ENCODE measurements at places on chromosomes 11 and 22.

- DNase-seq, result no peak
These were observed 2.7 kb upstream of the RAG1 start for GRCh38 chr11:36565031-36565610.

- DNase-seq, result no peak
These were observed 30.4 kb upstream of the TRIM29 start for GRCh38 chr11:120168108-120168959.

- DNase-seq, result peak; percentile 11
These were observed 7.2 kb downstream of the TMEM86A start for GRCh38 chr11:18705651-18706281.

DNA sequence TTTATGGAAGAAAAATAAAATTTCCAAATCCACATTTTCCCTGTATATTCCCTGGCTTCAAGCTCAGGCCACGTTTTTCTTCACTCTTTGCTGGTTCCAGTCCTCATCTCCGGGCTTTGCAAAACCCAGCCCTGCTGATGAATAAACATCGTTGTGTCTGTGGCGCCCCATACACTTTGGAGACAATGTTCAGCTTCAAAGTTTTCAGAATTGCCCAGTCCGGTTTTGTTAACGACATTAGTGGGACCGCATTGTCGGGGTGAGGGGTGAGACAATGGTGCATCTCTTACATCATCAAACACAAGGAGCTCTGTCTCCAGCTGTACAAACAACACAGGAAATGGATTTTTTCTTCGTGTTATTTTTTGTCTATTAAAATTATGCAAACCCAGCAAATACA is 53.4 kb upstream of the HTATIP2 start:
- DNase-seq, result peak; percentile 57

GRCh38 chr22:17969701-17970113 is 54.7 kb downstream of the MICAL3 start:
- no peak for DNase-seq

- no peak for DNase-seq
These were observed 251.6 kb downstream of the ETS1 start for GRCh38 chr11:128335729-128336128.

- DNase-seq, result no peak
These were observed 40.5 kb downstream of the TPCN2 start for GRCh38 chr11:69089258-69089657.

DNA sequence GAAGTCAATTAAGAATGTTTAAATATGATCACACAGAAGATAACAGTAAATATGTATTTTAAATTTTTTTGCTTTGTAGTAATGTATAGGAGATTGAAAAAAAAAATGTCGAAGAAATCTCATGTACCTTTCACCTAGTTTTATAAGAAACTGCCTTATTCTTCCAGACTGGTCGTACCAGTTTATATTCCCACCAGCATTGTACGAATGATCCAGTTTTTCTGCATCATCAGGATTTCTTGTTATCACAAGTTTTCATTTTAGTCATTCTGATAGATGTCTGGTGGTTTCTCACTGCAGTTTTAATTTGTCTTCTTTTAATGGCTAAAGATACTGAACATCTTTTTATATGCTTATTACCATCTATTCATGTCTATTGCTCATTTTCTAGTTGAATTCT is 101.8 kb upstream of the CTSC start:
- DNase-seq, result no peak

- no peak for DNase-seq
These were observed 104.7 kb upstream of the CLMP start for GRCh38 chr11:123299721-123300120.

DNA sequence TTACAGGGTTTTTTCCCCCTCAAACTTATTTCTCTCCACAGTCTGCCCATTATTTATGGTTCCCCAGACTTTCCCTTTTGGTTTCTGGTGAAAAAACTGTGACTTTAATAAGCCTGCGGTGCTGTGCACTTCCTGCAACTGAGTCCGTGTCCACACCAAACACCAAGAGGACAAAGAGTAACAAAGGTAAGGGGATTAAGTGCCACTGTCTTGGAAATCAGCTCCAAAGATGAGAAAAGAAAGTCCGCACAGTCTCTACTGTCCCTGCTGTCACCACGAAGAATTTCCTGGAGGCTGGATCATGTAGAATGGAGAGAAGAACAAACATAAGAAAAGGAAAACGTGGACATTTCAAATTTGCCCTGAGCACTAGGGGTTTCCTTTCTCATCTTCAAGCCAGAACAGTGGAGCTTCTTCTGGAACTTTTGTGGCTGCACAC is 17.9 kb upstream of the PRAME start:
- no peak for DNase-seq

DNA sequence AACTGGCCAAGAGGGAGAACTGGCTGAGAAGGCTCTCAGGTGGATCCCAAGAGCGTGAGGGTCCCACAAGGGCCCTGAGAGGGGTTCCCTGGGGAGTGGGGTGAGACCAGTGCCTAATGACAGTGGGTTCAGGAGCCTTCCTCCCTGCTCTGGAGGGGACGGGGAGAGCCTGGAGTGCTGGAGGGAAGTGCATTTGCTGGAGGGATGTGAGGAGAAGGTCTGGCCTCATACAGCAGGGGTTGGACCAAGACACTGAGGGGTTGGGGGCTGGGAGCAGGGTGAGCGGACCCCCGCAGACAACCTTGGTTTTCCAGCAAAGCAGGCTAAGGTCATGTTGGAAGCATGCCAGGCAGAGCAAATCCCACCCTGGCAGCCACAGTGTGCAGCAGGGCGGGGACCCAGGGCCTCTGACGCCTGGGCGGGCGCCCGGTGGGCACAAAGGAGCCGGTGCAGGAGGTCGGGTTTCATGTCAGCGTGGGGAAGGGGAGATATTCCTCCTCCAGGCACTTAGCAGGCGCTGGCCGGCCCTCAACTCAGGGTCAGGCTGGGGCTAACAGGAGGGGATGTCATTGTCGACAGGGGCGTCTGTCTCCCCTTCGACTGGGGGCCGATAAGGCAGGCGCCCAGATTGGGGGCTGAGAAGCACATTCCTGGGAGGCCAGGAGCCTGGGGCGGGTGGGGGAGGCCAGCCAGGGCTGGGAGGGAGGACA is 3.1 kb upstream of the DERL3 start:
- no peak for DNase-seq

DNA sequence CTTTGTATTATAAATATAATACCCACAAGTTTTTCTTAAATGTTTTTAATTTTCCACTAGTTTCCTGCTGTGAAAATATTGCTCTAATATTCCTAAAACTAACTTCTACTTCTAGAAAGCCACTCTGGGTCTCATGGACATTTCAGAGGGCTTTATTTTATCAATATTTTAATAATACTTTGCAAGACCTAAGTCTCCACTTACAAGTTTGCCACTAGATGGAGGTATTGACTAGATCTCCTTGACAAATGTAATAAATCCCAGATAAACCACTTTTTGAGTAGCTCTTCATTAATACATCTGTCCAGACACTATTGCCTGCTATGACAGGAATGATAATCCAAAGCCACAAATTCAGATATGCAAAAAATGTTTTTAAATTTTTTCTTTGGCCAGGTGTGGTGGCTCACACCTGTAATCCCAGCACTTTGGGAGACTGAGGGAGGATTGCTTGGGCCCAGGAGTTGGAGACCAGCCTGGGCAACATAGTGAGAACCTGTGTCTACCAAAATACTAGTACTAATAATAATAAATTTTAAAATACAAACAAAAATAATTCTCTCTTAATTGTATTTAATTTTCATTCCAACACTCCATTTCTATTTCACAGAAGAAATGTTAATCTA is 3.5 kb upstream of the ACAT1 start:
- peak; percentile 3 for DNase-seq

GRCh38 chr22:19196841-19197612 is 18.5 kb upstream of the SLC25A1 start:
- DNase-seq, result no peak

- peak; percentile 23 for DNase-seq
These were observed 11.9 kb downstream of the CHRM1 start for GRCh38 chr11:62909107-62909894.

DNA sequence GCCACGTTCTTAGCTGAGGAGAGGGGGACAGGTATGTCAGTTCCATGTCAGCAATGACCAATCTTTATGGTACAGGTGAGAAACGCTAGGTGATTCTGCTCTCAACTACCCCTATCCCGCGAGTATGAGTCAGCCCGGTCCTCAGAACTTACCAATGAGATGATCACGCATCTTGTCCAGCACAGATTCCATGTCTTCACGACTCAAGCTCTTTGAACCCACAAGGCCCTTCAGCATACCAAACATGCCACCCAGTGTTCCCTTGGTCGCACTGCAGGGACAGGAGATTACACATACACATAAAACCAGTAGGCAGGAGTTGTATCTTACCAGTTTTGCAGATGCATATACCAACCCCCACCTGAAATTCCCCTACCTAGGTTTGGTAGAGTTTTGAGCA is 2.9 kb downstream of the SRPRA start:
- no peak for DNase-seq

DNA sequence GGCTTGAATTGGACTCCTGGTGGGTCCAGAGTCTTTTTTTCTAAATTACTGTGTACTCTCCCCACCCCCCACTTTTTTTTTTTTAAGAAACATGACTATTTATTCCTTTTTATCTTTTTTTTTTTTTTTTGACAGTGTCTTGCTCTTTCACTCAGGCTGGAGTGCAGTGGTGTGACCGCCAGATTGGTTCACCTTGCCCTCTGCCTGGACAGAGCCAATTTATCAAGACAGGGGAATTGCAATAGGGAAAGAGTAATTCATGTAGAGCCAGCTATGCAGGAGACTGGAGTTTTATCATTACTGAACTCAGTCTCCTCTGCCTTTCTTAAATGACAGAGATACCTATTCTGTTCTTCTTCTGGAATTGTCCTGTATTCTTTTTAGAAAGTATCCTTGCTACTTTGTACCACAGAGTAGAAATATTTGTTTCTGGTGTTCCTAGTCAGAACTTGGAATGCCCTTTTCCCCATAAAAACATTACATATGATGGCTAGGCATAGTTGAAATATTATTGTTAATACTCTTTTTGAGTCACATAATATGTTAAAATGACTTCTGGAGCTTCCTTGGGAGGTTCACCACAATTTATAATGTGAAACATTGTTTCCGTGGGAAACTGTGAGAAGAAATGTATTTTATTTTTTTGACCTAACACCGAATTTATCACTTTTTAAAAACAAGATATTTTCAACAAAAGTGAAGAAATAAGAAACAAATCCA is 95.6 kb downstream of the UVRAG start:
- no peak for DNase-seq

Data from NCI-H748 treated with DMSO at 0.1 percent for 48 hours (cell line).